ENCODE measurements at places on chromosomes 12 and 14.

DNA sequence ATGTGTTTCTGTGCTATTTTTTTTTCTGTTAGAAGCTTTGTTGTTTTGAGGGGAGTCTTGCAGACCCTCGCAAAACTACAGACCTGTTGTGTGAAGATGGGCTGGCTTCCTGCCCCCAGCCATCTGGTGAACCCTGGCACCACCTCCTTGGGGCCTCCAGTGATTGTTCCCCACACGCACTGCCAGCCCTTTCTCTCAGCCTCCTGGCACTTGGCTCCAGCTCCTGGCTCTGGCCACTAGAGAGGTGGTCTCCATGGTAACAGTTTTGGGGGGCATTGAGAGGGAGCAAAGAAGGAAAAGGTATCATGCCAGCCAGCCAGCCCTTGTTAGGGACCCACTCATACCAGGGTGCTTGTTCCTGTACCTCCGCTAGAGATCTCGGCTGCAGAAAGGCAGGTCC lies 176.4 kb upstream of the RPH3A start:
- no peak for DNase-seq

DNA sequence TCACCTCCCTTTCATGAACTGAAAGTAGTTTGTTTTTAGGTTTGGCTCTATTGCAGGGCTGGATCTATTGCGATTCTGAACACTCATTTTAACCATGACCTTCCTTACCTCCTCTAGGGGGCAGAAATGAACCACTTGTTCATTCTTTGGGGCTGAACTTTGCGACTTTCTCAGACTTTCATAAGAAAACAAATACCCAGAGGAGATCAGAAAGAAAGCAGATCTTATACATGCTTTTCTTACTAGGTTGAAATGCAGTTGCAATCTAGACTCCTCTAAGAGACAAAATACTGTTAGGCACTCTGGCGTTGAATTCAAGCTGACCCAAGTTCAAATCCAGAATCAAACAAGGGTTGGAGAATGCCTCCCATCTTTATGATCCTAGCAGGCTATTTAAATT lies 32.6 kb upstream of the PLEKHG3 start:
- DNase-seq: no peak

DNA sequence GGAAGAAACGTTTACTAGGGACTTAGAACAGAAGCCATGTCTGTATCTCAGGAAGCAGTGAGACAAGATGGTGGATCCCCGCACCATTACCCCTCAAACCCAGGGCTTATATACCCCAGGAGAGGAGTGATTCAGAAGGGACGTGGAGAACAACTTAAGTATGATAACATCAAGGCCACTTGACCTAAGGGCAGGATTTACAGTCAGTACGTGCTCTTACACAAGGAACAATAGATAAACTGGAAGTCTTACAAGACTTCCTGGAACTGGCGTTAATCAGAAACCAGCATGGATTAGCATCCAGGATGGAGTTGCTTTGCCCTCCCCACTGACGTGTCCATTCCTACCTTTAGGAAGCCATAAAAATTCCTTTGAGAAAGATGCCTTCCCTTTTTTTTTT lies 8.6 kb upstream of the ETFBKMT start:
- DNase-seq: no peak

- no peak for DNase-seq
Measured at GRCh38 chr14:97413966-97414717, 617.0 kb downstream of the VRK1 start.

GRCh38 chr12:17304503-17305347 lies 698.8 kb upstream of the LMO3 start:
- DNase-seq: no peak

DNA sequence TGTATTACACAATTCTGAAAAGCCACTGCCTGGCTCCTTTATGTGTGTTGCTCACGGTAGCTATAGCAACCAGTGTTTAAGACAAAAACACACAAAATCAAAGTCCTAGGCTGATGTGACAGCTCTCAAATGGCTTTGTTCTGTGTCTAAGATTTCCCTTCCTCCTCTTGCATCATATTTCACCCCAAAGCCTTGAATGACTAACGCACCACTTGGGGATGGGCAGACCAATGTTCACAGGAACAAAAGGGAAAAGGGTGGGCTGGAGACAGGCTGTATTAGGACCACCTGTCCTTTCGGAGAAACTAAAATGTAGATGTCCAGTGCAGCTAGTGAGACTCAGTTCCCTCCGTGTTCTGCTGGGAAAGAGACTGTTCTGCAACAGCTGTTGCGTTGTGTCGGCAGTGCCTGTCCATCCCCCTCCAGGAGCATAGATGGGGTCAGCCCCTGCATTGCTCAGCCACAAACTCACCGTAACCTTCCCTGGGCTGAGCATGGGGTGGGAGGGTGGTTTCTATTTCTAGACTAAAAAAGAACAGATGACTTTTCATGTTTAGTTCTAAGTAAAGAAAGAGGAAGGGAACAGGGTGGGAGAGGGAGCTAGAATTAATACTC lies 26.8 kb upstream of the DAAM1 start:
- DNase-seq: no peak

DNA sequence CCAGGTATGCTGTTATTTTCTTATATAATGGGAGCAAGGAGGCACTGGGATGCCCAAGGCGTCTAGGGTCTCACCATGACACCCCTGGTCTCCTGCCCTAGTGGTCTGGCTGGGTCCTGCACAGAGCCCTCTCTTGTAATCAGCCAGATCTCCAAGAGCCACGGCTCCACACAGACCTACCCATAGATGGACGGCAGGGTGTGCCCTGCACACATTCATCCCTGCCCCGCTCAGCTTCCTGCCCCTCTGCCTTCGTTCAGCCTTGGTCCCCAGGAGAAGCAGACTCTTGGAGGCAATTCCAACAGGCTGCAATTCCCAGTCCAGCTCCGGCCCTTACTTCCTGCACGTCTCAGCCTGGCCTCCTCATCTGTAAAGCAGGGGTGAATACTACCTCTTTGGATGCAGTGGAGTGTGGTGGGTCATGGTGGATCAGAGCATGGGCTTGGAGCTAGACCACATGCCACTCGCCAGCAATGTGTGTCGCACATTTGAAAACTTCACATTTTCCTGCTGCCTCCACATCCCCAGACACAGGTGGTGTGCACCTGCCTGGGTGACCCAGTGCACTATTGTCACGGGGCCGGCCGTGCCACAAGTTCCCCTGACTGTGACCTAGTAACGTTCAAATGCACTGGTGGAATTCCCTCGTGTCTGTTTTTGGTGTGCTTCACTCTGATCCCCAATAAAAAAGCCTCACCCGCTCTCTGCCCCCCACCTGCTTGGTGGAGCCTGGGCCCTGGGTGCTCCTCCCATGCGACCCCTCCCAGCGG lies 171.1 kb upstream of the PRMT8 start:
- no peak for DNase-seq

DNA sequence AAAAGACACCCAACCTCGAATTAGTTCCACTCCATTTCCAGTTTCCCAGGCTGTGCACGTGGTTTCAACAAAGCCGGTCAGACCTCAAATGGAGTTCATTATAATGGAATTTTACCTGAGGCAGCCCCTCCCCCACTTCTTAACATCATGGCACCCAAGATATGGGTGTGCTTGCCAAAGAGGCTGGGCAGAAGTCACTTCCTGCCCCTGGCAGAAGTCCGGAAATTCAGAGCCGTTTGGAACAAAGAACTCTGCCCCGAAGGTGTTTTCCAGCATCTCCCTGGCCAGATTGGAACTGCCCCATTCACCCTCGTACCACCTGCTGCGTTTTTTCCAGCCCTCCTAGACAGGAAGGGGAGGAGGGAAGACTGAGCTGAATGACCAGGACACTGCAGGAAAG lies 8.2 kb downstream of the VDR start:
- no peak for DNase-seq

GRCh38 chr12:65871865-65872645 lies 47.8 kb downstream of the HMGA2 start:
- no peak for DNase-seq

DNA sequence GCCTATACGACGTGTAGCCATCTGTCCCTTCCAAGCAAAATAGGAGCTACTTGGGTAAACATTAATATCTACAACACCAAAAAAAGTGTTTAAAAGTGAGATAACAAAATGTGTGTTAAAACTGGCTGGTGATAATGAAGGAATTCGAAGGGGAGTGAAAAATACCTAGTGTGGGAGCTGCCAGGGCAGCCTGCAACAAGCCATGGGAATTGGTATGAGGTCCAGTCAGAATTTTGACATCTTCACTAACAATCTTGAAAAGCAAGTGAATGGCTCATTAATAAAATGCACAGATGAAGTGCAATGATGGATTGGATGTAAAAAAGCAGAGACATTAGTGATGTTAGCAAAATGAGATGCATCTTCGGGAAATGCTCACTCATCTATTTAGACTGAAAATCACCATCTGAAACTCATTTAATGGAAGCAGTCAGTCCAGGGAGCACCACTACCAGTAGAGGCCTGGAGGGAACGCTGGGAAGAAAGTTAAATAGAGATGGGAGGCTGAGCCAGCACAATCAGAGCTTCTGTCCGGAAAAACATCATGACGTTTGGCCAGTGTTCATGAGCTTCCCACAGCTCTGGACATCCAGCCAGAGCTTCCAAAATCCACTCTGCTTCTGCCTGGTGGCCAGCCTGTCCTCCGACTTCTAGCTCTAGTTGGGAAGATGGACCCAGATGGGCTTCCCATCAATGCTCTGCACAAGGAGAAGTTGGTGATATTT lies 405.0 kb upstream of the TMTC1 start:
- DNase-seq: no peak

DNA sequence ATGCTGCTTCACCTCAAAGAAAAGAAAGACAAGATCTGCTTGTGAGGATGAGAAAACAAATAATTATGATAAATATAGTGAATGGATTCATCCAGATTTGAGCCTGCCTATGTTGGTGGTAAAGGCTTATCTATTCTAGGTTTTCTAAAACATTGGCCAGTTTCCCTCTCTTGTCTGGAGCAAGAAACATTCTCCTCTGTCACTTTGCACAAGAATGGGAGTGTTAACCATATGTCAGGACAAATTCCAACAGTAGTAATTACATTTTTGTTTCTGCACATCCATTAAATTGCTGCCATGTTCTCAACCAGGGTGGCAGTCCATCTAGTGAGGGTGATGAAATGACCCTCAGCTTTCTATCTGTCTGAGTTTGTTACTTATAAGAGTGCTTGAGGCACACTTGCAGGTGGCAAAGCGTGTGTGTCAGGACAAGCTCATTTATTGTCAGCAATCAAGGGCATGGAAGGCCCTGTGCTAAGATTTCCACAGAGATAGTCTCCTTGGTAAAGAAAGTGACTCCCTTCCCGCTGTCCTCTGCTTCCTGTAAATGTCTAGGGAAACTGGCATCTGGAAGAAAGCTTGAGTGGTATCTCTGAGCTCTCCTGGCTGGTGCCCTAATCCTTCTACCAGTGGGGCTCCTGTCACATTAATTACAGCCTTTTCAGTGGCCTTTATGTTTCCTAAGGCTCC lies 502.1 kb upstream of the FLRT2 start:
- no peak for DNase-seq

DNA sequence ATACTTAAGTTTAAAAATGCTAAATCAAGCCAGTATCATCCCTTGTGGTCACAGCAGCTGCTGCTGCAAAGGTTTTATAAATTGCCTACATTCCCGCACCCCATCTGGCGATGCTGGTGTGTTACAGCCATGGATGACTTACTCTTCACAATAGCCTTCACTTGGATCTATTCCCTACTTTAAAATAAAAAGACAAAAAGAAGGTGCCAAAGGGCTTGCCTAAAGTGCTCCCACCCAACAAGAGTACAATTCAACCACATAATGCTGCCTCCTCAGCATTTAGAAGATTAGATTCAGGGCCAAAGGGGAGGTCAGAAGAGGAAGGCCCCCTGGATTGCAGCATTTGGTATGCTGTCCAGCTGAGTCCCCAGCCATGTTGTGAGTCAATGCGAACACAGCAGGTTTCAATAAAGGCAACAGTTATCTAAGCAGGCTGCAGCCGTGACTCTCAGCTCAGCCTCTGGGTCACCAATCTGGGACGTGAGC lies 176.1 kb downstream of the DAD1 start:
- no peak for DNase-seq

DNA sequence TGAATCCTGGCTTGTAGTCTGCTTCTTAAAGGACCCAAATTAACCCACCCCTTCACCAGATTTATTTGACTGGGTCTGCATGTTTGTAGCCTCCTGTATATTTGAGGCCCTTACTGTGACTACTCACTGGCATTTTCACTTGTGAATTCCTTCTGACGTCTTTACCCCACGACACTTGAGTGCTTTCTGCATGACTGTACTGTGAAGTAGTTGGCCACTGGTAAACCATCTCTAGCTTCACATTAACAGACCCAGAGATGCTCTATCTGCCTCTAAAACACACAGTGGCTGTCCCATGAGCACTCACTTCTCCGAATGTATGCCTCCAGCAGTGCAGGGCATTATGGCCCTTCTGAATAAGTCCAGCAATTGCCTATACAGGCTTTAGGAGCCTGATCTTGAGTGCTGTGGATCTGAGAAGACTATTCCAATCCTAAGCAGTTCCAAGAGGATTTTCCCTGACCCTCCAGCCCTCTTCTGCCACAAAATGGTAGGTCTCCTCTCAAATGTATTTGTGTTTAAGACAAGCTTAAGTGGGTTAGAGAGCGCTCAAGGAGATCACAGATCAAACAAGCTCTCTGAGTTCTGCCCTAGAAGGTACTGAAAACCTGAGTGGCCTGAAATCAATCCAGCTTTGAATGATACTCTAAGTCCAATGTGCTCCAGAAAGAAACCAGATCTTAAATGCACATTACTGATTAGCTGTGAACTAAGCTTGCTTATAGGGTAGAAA lies 534.7 kb downstream of the RPS29 start:
- no peak for DNase-seq

GRCh38 chr12:112393328-112393727 lies 11.1 kb upstream of the HECTD4 start:
- DNase-seq: no peak

- DNase-seq: no peak
Measured at GRCh38 chr14:60355768-60356167, 106.7 kb downstream of the PPM1A start.

DNA sequence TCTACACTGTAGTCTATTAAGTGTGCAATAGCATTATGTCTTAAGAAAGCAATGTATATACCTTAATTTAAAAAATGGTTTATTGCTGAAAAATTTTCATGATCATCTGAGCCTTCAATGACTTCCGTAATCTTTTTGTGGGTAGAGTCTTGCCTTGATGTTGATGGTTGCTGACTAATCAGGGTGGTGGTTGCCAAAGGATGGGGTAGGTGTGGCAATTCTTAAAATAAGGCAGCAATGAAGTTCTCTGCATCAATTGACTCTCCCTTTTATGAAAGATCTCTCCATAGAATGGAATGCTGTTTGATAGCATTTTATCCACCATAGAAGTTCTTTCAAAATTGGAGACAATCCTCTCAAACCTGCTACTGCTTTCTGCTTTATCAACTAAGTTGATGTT lies 41.1 kb downstream of the BBS10 start:
- DNase-seq: no peak

- no peak for DNase-seq
Measured at GRCh38 chr12:72277415-72277814, 5.2 kb downstream of the TRHDE start.

GRCh38 chr12:102950950-102951619 lies 6.4 kb upstream of the ASCL1 start:
- DNase-seq: no peak
